NCI-H1105 treated with DMSO at 0.1 percent for 48 hours (cell line): ENCODE measurements at places on chromosomes 2 and 18.

DNA sequence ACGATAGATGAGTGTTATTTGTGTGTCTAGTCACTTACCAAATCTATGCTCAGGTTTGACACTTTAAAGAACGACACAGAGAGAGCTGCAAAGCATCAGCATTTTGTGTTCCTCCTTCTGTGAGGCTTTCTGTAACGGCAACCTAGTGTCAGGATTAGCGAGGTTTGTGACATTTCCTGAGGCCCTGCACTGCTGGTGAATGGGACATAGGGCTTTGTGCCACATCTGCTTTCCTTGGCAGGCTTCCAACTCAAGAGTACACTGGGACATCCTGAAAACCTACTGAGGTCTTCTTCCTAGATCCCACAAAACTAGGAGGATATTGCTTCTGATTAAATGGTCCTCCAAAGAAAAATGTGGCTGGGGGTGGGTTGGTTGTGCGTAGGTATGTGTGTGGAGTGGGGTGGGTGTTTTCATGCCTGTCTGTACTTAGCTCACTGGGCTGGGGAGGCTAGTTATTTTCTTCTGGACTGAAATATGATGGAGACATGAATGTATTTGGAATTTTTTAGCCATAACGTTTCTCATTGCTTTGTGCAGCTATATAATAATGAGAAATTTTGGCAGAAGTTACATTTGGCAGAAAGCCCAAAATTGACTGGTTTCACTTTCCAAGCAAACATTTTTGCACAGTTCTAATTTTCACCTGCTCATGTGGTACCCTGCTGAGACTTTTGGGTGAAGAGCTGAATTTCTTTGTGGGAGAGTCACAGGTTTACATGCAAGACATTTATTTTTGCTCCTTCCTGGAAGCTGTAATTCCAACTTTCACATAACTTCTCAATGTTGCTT lies 308.4 kb downstream of the XIRP2 start:
- peak; percentile 73 for DNase-seq

DNA sequence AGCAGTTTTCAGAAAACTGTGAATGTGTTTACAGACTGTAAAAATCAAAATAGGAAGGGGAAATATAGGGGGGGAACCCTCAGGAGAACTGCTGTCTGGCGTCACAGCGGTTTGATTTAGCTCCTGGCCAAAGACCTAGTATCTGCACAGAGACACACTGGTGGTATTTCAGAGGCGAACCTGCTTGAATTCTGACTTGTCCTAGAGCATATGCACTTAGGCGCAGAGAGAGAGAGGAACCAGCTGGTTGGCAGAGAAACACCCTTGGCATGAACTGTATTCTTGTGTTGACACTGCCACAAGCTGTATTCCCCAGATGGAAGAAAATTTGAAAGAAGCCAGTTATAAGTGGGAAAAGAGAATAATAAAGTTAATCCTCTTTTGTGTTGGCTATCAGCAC lies 506.5 kb upstream of the NRP2 start:
- no peak for DNase-seq

DNA sequence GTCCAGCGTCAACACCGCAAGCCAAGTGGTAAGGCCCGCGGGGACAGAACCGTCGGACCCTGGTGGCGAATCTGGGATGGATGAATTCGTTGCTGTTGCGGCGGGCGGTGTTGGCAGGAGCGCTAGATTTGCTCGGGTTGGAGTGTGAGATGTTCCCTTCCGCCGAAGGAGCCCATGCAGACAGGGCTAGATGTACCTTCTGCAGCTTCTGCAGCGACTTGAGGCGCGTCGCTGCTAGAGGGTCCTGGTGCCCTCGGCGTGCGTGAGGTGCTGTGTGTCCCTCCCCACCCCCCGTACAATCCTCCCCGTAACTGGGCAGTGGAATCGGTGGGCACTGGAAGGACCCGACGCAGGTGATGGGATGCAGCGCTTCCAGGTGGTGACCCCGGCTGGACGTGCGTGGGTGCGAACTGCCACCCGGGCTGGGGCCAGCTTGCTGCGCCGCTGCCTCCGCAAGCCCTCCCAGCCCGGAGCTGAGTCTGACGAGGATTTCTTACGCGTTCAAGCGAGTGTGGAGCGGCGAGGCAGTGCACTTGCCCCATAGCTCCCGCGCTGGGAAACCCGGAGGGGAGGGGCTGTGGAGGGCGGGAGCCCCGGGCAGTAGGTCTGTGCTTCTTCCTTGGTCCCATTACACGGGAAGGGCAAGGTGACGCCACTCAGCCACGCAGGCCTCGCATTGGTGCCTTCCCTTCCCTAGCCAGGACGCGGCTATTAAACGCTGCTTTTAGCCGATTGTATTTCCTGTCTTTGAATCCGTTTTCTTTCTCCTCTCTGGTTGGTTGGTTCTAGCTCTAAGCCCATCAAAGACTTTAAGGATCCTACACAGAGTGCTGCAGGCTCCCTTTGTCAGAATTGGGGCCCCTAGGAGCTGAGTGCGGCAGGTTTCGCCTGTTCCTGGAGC lies 34.2 kb downstream of the CHRNA1 start:
- DNase-seq: no peak

DNA sequence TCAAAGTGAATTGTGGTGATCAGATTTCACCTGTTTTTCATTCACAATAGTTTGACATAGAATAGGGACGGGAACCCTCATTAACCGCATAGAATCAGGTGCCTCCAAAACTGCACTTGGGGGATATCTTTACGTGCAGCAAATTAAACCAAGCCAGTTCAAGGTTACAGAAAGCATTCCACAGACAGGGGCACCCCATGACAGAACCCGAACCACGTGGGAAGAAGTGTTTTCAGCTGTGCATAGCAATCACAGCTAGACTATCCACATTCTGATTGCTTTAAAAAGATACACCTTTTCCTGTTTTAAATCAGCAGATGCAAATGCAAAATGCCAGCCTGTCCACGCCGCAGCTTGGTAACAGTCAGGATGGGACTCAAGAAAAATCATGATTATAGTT lies 205.8 kb downstream of the ANAPC1 start:
- DNase-seq: no peak

GRCh38 chr2:228768818-228769217 lies 502.3 kb downstream of the PID1 start:
- no peak for DNase-seq

- DNase-seq: no peak
Measured at GRCh38 chr2:23617167-23617810, 232.3 kb downstream of the KLHL29 start.

- DNase-seq: no peak
Measured at GRCh38 chr2:12488352-12489318, 228.1 kb upstream of the TRIB2 start.

DNA sequence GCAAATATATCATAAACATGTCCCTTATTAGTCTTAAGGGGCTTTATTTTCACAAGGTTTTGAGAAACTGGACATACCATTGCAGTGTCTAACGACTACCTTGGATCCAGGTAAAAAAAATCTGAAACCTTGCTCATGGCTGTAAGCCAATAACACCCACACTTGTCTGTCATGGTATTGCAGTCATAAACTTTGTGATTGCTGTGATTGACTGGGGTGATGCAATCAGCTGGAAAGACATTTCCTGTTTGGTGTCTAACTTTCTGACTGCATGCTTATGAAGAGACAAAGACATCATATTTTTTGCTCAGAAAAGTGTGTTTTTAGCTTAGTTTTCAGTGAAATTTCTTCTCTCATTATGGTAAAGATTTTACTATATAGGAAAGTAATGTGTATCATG lies 635.0 kb downstream of the TSN start:
- DNase-seq: no peak

DNA sequence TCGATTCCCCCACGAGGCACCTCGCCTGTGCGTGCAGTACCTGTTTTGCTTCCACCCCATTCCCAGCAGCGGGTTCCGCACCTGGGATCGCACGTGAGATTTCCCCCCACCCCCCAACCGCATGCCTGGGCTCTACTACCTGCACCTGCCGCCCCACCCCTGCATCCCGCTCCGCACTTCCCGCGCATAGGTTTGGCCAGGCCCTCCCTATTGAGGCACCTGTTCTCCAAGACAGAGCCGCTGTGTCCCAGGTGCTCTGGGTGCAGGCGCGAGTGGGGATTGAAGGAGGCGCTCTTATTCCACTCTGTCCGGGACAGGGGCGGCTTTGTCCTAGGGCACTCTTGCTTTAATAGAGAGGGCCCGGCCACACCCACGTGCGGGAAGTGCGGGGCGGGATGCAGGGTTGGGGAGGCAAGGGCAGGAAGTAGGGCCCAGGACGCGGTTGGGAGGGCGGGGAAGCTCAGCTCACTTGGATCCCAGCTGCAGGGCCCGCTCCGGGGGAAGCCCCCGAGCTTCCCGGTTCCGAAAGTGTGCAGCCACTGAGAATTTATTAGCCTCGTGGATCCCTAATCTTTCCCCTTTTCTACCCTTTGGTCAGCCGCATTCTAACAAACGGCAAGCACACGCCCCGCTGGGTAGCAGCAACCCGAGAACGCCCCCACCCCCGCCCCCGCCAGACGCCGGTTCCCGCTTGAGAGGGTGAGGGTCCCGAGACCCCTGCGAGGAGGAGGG lies 670 bp upstream of the MOCOS start:
- DNase-seq: no peak
